ENCODE measurements at places on chromosomes 7 and 10.
A peak's percentile ranks its signal among the peaks of the same experiment; 100 is the strongest.

DNA sequence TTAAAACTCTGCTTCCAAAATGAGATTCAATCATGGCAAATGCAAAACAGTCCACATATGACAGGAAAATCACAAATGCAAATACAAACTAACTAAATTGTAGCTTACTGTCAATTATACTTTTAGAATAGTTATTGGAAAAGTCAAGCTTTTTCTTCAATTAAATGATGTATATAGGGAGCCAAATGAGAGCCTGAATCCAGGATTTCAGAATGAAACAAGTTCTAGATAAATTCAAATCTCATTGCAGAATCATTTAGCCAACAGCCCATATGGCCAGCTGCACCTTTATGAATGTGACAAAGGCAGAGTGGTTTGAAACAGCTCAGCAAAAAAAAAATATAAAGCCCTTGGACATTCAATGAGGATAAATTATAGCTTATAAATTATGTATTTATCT lies 82.2 kb upstream of the SCIN start:
- DNase-seq = no peak

DNA sequence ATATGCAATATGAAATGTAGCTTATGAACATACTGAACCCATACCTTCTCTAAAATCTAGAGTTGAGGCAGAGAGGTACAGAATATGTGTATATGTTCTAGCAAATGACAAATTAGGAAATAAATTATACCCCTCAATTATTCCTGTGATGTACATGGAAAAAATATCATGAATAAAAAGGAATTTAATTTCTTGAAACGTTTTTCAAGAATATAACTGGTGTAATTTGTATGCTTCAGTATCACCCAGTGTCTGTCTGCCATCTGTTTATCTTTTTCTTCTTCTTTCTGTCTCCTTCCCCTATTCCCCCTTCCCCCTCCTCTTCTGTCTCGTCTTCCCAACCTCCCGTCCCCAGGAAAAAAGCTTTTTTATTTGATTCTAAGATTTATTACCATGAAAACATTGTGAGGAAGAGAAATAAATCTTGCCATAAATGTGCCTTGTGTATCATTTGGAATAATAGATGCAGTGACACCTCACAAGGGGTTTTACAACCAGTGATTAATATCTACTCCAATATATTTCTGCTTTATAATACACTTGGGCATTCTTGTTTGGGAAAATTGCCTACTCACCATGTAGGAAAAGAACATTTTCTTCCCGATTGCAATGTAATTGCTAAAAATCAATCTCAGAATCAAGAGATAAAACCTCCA lies 12.2 kb downstream of the LANCL2 start:
- no peak for DNase-seq

- DNase-seq = no peak
These were observed 40.9 kb upstream of the RSBN1L start for GRCh38 chr7:77655356-77655755.

DNA sequence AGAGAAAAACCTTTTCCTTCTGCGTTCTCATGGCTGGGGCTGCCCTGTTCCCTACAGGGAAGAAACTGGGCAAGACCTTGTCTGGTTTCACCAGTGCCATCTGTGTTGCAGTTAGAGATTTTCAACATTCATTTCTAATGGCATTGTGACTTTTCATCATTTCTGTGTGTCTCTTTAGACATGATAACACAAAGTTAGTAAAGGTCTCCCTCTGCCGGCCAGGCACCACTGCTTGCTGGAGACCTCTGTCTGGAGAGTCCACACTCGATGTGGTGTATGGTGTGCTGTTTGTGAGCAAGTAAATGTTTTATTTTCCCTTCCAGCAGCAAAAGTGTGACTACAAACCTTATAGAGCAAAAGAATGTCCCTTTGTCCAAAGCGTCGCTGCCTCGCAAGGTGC lies 213.5 kb downstream of the PAXIP1 start:
- DNase-seq = no peak

DNA sequence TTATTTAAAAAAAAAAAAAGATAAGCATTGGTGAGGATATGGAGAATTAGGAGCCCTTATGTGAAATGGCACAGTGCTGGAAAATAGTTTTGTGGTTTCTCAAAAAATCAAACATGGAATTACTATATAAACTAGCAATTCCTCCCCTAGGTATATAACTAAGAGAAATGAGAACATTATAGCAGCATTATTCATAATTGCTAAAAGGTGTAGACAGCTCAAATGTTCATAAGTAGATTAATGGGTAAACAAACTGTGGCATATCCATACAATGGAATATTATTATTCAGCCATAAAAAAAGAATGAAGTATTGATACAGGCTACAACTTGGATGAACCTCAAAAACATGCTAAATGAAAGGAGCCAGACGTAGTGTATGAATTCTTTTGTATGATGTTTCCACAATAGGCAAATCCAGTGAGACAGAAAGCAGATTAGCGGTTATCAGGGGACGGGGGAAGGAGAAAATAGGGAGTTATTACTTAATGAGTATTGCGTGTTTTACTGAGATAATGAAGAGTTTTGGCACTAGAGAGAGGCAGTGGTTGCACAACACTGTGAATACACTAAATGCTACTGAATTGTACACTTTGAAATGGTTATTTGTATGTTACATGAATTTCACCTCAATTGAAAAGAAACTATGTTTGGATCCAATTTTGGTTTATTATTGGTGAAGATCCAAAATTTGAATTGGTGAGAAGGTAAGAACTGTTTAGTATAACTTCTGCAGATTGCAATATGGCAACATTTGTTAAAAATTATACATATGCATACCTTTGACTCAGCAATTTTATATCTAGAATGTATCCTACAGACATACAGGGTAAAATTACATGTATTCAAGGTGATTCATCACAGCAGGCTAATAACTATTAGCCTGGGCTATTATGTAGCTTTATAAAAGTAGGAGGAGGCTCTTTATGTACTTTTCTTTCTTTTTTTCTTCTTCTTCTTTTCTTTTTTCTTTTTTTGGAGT lies 69.7 kb downstream of the VCL start:
- DNase-seq = no peak

- no peak for DNase-seq
These were observed 36.1 kb downstream of the ETV1 start for GRCh38 chr7:13953368-13953767.

- DNase-seq = no peak
These were observed 304.2 kb downstream of the RPS24 start for GRCh38 chr10:78337646-78338391.

- peak; percentile 85 for DNase-seq
These were observed 370.6 kb upstream of the IGFBP3 start for GRCh38 chr7:46291601-46292150.

Data from brain microvascular endothelial cell (primary cell).